ENCODE measurements at places on chromosomes 5 and 9.

DNA sequence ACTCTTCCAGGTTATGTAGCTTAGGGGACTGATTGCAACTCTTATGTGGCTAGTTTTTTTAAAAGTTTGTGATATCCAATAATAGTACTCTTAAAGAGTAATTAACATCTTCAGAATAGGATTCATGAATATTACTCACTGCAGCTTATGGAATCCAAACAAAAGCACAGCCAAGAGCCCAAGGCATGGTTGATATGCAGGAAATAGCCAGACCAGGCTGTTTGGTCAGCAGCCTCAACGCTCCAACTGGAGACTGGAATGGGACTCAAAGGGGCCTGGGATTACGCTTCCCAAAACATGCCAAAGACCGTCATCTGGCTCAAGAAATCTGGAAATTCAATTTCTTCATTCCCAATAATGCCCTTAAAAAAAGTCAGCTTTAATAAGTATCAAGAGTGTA is 268.6 kb downstream of the SEC61B start:
- H3K36me3 ChIP-seq = no peaks in the 10 kb centered on the region
- peaks cover 10% of the 10 kb centered on the region for H3K4me1 ChIP-seq
- no peak for DNase-seq
- H3K27me3 ChIP-seq = peaks cover 8% of the 10 kb centered on the region
- no peak overlapping the region for H3K27ac ChIP-seq

GRCh38 chr9:29564564-29564963 is 1991.3 kb upstream of the C9orf72 start:
- H3K27ac ChIP-seq = no peak overlapping the region
- no peaks in the 10 kb centered on the region for H3K4me1 ChIP-seq
- H3K27me3 ChIP-seq = no peaks in the 10 kb centered on the region
- no peaks in the 10 kb centered on the region for H3K36me3 ChIP-seq

- no peak overlapping the region for H3K4me3 ChIP-seq
- no peaks in the 10 kb centered on the region for H3K4me1 ChIP-seq
- DNase-seq = no peak
- peaks cover 5% of the 10 kb centered on the region for H3K27me3 ChIP-seq
Observed at GRCh38 chr9:126108240-126108639, 218.4 kb upstream of the MVB12B start.

DNA sequence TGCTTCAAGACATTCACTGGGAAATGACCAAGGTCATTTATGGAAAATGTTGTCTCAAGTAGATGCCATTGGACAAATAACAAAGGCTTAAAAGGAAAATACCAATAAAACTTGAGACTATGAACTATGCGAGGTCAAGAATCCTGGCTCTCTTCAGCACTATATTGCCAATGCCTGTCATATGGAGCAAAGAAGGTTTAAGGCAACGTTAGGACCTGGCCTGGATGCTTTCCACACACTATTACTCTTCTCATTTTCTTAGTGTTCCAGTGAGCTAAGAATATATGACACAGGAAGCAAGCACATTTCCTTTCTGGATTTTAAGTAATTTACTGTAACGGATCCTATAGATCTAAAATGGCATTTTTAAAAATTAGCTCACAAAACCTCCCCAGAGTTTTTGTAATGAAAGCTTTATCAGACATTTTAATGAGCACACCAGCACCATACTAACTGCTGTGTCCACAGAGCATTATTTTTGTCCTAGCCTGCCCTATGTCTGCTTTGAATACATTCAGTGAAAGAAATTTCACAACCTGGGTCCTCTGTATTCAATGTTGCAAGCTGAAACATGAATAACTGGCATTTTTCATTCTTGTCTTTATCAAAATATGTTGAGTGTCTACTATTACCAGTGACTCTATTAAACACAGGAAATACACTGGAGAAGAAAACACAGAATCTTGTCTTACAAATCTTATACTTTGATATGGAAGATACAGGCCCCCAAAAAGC is 315.6 kb downstream of the CETN3 start:
- DNase-seq = no peak
- H3K4me3 ChIP-seq = no peak overlapping the region
- no peaks in the 10 kb centered on the region for H3K36me3 ChIP-seq
- H3K27ac ChIP-seq = no peak overlapping the region
- no peaks in the 10 kb centered on the region for H3K4me1 ChIP-seq
- no peaks in the 10 kb centered on the region for H3K27me3 ChIP-seq

- H3K4me1 ChIP-seq = no peaks in the 10 kb centered on the region
- H3K4me3 ChIP-seq = no peak overlapping the region
Observed at GRCh38 chr5:1961304-1961946, 78.7 kb upstream of the IRX4 start.

GRCh38 chr5:140148508-140148907 is 22.8 kb downstream of the IGIP start:
- H3K4me1 ChIP-seq = peaks cover 4% of the 10 kb centered on the region
- peaks cover 39% of the 10 kb centered on the region for H3K27me3 ChIP-seq
- H3K27ac ChIP-seq = no peak overlapping the region
- no peaks in the 10 kb centered on the region for H3K36me3 ChIP-seq
- no peak for DNase-seq

All from activated T-helper 2 cell treated with anti-CD3 and anti-CD28 coated beads, Interferon-gamma antibody, Interleukin-2, Interleukin-4, amounts not matched to agents 10 μg/mL and 5 μg/mL and 100 μg/mL, durations not matched to agents 14 hours and 24 hours and 36 hours (primary cell).